Activated CD4-positive, alpha-beta T cell treated with anti-CD3 and anti-CD28 coated beads for 24 hours (primary cell): ENCODE measurements at places on chromosomes 1 and 21.

- no peak for DNase-seq
Measured at GRCh38 chr1:101193733-101194169, 43.1 kb upstream of the S1PR1 start.

GRCh38 chr1:25031966-25032667 lies 102.0 kb upstream of the RUNX3 start:
- DNase-seq: peak; percentile 23

GRCh38 chr1:245463392-245464165 lies 308.8 kb downstream of the KIF26B start:
- no peak for DNase-seq

DNA sequence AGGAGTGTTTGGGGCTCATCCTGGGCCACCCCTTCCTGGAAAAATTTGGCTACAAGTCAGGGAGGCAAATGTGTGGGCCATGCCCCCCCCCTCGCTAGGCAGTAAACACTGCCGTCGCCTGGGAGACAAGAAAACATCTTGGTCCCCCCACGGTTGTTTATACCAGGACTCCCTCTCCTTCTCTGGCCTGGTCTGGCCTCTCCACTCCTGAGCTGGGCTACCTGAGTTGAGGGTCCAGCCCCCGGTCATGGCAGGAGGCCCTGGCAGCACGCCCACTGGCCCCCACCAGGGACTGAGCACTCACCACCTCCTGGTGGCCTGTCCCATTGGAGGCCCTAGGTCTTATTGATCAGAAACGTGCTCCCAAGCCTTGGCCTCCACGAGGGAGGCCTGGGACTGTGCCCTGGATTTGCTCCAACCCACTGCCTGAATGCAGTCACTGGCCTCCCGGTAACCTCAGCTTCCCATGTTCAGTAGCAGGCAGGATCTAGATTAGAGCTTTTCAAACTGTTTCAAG lies 15.8 kb downstream of the KCNQ4 start:
- DNase-seq: no peak

DNA sequence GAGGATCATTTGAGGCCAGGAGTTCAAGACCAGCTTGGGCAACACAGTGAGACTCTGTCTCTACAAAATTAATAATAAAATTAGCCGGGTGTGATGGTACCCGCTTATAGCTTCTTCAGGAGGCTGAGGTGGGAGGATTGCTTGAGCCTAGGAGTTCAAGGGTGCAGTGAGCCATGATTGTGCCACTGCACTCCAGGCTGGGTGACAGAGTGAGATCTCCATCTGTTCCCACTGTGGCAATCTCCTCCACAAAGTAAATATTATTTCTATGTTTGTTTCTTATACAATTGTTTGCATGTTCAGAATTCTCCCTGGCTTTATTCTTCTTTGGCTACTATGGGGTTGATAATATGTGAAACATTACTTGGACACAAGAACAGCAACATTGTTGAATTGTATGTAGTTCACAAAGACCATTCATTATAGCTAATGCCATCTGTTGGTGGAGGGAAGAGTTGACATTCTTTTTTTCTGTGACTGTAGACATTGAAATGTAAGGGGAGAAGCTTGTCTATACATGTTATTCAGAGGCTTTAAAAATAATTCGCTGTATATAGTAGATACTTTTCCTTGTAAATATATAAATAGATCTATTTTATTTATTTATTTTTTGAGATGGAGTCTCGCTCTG lies 47.8 kb upstream of the SRSF10 start:
- no peak for DNase-seq

DNA sequence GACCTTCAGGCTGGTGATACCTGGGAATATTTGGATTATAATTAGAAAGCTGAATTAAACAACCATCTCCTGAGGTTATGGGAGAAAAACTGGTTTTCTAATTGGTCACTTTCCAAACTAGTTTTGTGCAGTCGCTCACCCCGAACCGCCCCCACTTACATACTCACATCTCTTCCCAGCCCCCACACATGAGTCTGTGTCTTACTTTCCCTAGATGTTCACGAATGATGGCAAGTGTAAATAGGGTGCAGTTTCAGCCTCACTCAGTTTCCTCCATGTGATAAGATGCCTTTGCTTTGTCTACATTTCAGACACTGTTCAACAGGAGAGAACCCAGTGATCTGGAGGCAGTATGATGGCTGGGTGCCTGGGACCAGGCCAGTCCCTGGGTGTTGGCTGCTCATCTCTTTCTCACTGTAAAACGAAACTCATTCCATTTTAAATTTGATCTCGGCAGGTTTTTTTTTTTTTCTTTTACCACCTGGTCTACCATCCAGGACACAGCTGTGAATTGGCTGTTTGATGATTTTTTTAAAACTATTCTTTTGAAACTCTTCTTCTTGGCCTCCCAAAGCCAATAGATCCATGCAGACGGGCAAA lies 164.3 kb upstream of the RAB4A start:
- DNase-seq: no peak

GRCh38 chr1:116228511-116228910 lies 117.3 kb downstream of the MAB21L3 start:
- no peak for DNase-seq

DNA sequence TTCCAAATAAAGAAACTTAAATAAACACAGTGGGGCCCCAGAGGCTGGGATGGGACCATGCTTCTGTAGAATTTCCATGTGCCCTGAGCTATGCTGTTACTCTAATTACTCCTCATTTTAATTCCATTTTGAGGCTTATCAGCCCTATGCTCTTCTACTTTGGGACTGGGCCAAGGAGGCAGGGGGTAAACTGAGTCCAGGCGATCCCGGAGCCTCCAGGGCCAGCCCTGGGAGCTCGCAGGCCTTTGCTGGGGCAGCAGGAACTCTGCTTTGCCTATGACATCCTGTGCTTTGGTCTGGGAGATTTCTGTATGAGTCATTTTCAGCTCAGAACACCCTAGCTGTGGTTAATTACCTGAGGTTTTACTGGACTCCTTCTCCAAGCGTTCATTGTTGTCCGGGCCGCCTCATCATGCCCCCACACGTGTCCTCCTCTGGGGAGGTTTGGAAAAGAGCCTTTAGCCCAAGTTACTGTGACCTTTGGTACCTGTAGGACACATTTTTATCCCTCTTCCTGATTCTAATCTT lies 95.7 kb downstream of the RHOU start:
- DNase-seq: no peak

GRCh38 chr1:61356995-61357394 lies 274.6 kb downstream of the NFIA start:
- no peak for DNase-seq

DNA sequence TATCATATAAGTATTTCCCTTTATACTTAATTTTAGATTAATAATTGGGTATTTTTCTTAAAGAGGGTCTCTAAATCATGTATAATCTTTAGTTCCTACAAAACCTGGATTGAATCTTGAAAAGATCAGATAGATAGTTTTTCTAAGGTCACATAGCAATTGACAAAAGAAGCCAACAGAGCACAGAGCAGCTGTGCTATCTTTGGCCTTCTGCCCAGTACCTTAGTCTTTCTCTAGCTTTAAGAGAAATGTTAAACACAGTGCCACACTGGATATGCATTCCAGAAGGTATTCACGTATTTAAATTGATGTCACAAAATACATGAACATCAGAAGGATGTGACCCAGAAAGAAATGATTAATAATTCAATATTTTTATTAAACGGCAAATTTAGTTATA lies 86.8 kb downstream of the C21orf91 start:
- no peak for DNase-seq

DNA sequence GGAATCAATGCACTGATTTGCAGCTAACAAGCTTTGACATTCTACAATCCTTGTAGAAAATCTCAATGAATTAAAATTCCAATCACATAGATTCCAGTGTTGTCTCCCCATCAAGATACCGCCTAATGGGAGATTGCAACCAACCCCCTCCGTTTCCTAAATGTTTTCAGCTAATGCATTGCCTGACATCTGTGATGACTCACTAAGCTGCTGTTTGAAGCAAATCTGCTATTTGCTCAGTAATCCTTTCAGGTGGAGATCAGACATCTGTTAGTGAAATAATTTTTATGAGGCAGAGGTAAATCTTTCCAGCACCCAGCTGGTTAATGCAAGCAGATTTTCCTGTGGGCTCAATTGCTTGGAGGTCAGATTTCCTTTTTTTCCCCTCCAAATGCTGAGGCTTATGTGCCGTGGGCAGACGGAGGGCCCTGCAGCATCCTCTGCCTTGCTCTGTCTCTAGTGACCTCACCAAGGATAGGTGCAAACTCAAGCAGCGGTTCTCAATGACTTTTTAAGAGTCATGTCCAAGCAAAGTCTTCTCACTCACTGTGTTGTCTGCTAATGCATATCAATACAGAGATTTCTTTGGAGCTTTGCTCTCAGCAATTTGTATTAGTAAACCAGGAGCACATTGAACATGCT lies 91.1 kb upstream of the RAB3GAP2 start:
- no peak for DNase-seq

- no peak for DNase-seq
Measured at GRCh38 chr1:30507016-30507312, 216.4 kb downstream of the MATN1 start.

- no peak for DNase-seq
Measured at GRCh38 chr1:3584915-3585314, 26.4 kb downstream of the MEGF6 start.

- no peak for DNase-seq
Measured at GRCh38 chr1:150730130-150730721, 9.5 kb upstream of the HORMAD1 start.

DNA sequence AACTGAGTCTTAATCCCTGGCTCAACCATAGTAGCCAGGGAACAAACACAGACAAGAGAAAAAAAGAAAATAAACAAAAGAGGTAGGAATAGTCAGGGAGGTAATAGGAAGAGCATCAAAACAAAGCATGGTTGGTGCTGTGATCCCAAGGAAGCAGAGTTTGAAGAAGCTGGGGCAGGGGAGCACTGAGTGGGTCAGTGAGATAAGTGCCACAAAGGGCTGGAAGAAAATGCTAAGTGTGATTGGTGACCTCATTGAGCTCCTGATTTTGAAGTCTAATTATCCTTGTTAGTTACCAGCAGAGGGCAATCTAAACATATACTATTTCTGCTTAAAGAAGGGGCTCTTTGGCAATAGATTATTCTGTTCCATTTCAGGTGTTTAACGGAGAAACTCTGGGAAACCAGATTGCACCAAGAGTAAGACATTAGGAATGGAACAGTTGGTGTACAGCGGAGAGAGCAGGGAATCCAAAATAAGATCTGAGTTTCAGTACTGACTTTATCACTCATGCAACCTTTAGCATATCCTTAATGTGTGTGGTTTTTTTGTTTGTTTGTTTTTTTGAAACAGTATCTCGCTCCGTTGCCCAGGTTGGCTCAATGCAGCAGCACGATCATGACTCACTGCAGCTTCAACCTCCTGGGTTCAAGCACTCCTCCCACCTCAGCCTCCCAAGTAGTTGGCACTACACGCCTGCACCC lies 30.7 kb upstream of the KIAA1614 start:
- no peak for DNase-seq

DNA sequence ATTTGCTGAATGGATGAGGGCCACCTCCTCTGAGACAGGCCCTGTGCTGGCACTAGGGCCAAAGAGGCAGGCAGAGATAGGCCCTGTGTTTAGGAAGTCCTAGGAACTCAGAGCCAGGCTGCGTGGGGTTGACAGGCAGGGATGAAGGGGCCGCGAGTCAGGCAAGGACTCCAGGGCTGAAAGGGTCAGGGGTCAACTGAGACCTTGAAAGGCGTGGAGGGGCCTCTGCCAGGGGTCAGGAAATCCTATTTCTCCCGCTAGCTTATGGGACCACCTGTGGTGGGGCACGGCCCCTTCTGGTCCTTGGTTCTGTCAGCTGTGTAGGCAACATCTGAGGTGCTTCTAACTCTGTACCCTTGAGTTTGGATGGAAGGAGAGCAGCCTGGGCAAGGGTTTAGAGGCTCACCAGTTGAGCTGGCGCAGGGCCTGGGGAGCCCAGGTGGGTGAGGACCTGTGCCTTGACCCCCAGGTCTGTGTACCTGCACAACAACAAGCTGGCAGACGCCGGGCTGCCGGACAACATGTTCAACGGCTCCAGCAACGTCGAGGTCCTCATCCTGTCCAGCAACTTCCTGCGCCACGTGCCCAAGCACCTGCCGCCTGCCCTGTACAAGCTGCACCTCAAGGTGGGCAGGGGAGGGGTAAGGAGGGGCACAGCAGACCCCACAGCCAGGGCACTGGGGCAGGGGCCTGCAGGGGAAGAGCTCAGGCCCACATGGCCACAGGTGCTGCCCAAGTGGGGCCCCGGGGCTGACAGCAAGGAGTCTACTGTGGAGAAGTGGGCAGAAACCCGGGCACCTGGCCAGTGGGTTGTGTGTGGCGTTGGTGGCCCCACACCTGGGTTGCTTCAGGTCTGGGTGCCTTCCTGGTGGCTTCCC lies 14.9 kb downstream of the PODN start:
- no peak for DNase-seq

DNA sequence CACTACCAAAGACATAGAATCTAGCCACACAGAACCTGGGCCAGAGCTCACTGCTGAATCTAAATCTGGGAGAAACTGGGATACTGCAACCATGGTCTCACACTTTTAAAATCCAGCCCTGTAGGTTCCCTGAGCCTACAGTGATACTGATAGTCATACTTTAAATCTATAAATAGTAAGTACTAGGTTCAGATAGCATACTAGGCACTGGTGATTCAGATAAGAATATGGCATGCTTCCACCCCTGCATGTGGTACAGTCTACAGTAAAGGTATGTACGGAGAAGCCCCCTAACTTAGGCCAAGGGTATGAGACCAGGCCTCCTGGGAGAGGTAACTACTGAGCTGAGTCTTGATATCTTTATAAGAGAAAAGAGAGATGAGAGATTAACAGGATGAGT lies 193.3 kb upstream of the HMGB4 start:
- DNase-seq: no peak

- no peak for DNase-seq
Measured at GRCh38 chr1:31230378-31230777, 9.3 kb downstream of the NKAIN1 start.

GRCh38 chr1:170669586-170670530 lies 5.9 kb downstream of the PRRX1 start:
- no peak for DNase-seq

- DNase-seq: no peak
Measured at GRCh38 chr1:117586747-117587498, 18.9 kb upstream of the TENT5C start.

DNA sequence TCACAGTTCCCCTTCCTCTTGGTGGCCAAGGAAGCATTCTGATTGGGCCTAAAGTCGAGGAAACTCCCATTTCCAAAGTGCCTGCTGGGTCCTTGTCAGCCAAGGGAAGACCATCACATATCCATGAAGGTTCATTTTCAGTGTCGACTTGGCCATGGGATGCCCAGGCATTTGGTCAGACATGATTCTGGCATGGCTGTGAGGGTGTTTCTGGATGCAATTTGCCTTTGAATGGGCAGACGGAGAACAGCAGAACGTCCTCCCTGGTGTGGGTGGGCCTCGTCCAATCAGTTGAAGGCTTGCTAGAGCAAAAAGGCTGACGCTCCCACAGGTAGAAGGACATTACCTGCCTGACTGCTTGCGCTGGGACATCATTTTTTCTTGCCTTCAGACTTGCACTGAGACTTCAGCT lies 48.3 kb upstream of the LBR start:
- DNase-seq: no peak

DNA sequence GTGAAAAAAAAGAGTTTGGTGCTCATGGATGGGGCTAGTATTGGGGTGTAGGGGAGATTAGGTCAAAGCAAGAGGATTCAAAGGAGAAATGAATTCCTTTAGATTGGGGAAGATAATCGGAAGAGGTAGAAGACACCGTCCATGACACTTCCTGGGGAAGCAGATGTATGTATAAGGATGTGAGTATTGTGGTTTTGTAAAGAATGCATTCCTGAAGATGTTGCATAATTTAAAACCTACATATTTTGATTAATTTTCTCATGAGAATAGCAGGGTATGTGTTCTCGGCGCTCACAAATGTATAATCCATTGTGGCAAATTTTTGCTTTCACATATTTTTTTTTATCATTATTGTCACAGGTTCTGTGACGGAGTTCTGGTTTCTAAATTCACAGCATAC lies 5.5 kb upstream of the LGALS8 start:
- no peak for DNase-seq
